Activated naive CD8-positive, alpha-beta T cell treated with anti-CD3 and anti-CD28 coated beads, Interleukin-2, amount 50 U/mL, for 24 hours (primary cell): ENCODE measurements at places on chromosomes 1 and 21.

DNA sequence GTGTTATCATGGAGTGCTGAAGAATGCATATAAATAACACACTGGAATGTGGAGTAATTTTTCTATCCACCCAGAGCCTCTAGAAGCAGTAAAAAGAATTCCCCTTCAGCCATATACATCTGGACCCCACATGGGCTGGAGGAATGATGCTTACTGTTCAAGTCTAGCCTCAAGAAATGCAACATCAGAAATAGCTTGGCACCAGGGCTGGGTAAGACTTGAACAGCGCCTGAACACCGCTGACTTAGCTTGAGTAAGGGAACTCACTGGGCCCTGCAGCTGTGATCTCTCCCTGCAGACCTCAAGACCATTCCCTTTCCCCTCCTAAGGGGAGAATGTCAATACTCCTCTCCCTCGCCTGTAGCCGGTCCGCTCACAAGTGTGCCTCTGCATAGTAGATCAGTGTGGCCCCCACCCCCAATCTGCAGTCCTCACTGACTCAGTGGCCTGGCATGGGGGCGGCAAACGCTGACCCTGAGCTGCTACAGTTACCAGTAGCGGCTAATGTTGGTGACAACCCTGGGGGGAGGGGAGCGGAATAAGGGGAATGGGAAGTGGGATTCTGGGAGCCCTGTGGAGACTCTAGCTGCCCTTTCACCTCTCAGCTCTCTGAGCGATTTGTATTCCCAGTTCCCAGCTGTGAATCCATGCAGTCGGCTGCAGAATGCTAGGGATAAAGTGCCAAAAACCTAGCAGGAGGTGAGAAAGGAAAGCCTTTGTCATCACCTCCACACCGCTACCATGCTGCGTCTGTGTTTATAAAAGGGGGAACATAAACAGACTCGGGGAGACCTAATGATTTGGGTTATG, 483.9 kb downstream of the DISC1 start:
- H3K36me3 ChIP-seq = no peaks in the 10 kb centered on the region
- no peak for DNase-seq
- no peak overlapping the region for H3K4me3 ChIP-seq
- peaks cover 3% of the 10 kb centered on the region for H3K4me1 ChIP-seq
- no peak overlapping the region for H3K27ac ChIP-seq

- no peaks in the 10 kb centered on the region for H3K4me1 ChIP-seq
- H3K27ac ChIP-seq = no peak overlapping the region
- H3K4me3 ChIP-seq = no peak overlapping the region
- H3K36me3 ChIP-seq = no peaks in the 10 kb centered on the region
- H3K27me3 ChIP-seq = no peaks in the 10 kb centered on the region
- no peak for DNase-seq
Measured at GRCh38 chr1:74427681-74428080, 84.7 kb downstream of the LRRC53 start.

DNA sequence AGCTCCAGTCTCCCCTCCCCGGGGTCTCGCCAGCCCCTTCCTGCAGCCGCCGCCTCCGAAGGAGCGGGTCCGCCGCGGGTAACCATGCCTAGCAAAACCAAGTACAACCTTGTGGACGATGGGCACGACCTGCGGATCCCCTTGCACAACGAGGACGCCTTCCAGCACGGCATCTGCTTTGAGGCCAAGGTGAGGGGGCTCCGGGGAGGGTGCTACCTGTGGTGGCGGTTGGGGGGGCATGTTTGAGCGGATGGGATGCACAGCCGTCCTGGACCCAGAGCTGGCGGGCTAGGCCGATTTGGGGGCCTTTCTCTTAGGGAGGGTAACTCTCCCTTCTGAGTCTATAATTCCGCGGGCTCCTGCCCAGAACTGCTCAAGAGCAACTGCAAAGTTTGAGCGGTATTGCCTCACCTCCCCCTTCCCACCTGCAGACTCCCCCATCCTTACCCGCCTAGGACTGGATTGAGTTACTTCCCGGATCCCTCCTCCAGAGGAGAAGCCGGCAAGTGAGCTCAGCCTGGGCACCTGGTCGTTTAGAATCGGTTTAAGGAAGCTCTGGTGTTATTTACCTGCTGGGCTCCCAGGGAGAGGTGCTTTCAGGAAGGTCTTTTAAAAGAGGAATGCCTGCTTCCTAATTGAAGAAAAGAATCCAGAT, 730 bp downstream of the NOS1AP start:
- peaks cover 58% of the 10 kb centered on the region for H3K27me3 ChIP-seq
- H3K4me1 ChIP-seq = no peaks in the 10 kb centered on the region
- no peak overlapping the region for H3K27ac ChIP-seq
- peak overlapping the region; percentile 68 for H3K4me3 ChIP-seq
- peak; percentile 3 for DNase-seq
- no peaks in the 10 kb centered on the region for H3K36me3 ChIP-seq

- H3K36me3 ChIP-seq = peaks cover 3% of the 10 kb centered on the region
- peak; percentile 38 for DNase-seq
- no peaks in the 10 kb centered on the region for H3K27me3 ChIP-seq
- peak overlapping the region; percentile 59 for H3K4me3 ChIP-seq
- peaks cover 28% of the 10 kb centered on the region for H3K4me1 ChIP-seq
- peak overlapping the region; percentile 88 for H3K27ac ChIP-seq
Measured at GRCh38 chr1:101198842-101199636, 37.8 kb upstream of the S1PR1 start.

DNA sequence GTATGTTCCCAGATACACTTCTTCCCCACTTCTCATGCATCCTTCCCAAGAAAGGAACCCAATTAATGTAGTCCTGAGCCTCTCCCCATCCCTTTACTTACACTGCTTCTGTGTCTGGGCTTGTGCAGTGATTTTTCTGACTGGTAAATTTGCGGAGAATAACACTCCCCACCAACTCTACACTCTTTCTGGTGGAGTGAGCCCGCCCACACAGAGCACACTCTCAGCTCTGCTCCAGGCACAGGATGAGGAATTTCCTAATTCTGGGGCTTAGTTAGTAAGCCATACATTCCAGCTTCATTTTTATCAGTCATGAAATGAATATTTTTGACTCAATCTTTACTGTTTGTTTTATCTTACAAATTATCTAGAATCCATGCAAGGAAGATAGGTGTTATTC, 38.6 kb downstream of the FMO4 start:
- no peaks in the 10 kb centered on the region for H3K4me1 ChIP-seq
- H3K27ac ChIP-seq = no peak overlapping the region
- no peaks in the 10 kb centered on the region for H3K36me3 ChIP-seq
- DNase-seq = no peak
- no peak overlapping the region for H3K4me3 ChIP-seq

DNA sequence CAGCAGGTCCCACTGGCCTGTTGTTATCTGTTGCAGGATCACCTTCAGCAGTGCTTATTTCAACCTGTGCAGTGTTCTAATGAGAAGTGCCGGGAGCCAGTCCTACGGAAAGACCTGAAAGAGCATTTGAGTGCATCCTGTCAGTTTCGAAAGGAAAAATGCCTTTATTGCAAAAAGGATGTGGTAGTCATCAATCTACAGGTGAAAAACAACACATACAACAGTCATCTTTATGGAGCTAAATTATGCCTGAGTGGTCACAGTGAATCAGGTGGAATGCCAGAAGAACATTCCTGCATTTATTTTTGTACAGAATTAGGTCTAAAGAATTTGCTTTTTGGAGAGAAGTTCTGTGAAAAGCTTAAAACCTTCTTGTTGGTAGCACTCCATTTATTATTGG, 33.2 kb downstream of the TRAF5 start:
- peaks cover 42% of the 10 kb centered on the region for H3K36me3 ChIP-seq
- no peak overlapping the region for H3K4me3 ChIP-seq
- peaks cover 31% of the 10 kb centered on the region for H3K4me1 ChIP-seq
- no peak for DNase-seq
- H3K27me3 ChIP-seq = no peaks in the 10 kb centered on the region

DNA sequence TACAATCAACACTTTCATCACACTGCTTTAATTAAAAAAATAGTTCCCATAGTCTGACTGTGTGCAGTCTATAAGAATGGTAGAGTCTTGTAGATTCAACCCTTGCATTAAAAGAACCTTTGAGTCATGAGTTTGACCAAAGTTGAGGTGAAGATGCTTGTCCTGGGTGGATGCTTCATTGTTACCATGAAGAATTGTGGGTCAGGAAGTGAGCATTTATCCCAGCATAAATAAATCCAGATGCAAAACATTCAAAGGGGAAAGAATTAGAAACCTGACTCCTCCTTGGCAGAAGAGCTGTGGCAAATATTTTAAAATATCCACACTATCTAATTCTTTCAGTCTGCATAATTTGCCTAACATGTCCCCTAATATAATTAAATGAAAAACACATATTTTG, 72.9 kb upstream of the SPAG17 start:
- H3K4me1 ChIP-seq = no peaks in the 10 kb centered on the region
- no peaks in the 10 kb centered on the region for H3K36me3 ChIP-seq
- H3K4me3 ChIP-seq = no peak overlapping the region
- H3K27me3 ChIP-seq = peaks cover 2% of the 10 kb centered on the region
- H3K27ac ChIP-seq = no peak overlapping the region
- DNase-seq = no peak

- H3K27ac ChIP-seq = peak overlapping the region; percentile 78
- H3K36me3 ChIP-seq = peaks cover 76% of the 10 kb centered on the region
- H3K4me3 ChIP-seq = peak overlapping the region; percentile 50
- DNase-seq = peak; percentile 42
- H3K27me3 ChIP-seq = no peaks in the 10 kb centered on the region
Measured at GRCh38 chr1:150621497-150622302, 7.7 kb downstream of the ENSA start.

GRCh38 chr21:38861056-38861455, 55.3 kb downstream of the ETS2 start:
- no peaks in the 10 kb centered on the region for H3K36me3 ChIP-seq
- peaks cover 11% of the 10 kb centered on the region for H3K4me1 ChIP-seq
- H3K4me3 ChIP-seq = no peak overlapping the region
- H3K27ac ChIP-seq = no peak overlapping the region
